ENCODE measurements at places on chromosomes 11 and 22. TPM values are rescaled to one million over a fixed set of nuclear protein-coding genes. Genes with fewer than 3 reads are reported as not detected.

OR2AG1 gene
- not detected for total RNA-seq

PGM2L1 gene
- 21.5 TPM for total RNA-seq

P2RX3 gene
- total RNA-seq, result 0.23 TPM

EIF3D gene
- 220 TPM for total RNA-seq

SGSM1 gene
- total RNA-seq, result 0.79 TPM

PTGDR2 gene
- total RNA-seq, result not detected

C11orf68 gene
- total RNA-seq, result 45.2 TPM

OR52E5 gene
- total RNA-seq, result not detected

MS4A15 gene
- total RNA-seq, result not detected

AIFM3 gene
- total RNA-seq, result 3.5 TPM

FAM227A gene
- 1.0 TPM for total RNA-seq

PNPLA3 gene
- 0.97 TPM for total RNA-seq

NXPE1 gene
- not detected for total RNA-seq

IGSF9B gene
- total RNA-seq, result 3.1 TPM

MUC5AC gene
- 1.8 TPM for total RNA-seq

MAPK8IP1 gene
- 6.0 TPM for total RNA-seq

IL10RA gene
- not detected for total RNA-seq

ALDH3B1 gene
- total RNA-seq, result 126 TPM

OR8A1 gene
- not detected for total RNA-seq

FAM181B gene
- total RNA-seq, result not detected

OVCH2 gene
- not detected for total RNA-seq

NUDT8 gene
- total RNA-seq, result 12.1 TPM

PSMD13 gene
- 158 TPM for total RNA-seq

CYB5R2 gene
- total RNA-seq, result 4.8 TPM

MS4A6A gene
- total RNA-seq, result not detected

MMP12 gene
- 0.06 TPM for total RNA-seq

TSPAN32 gene
- total RNA-seq, result not detected

APOBEC3B gene
- 28.4 TPM for total RNA-seq

FOLR2 gene
- not detected for total RNA-seq

HEPHL1 gene
- total RNA-seq, result not detected

OR4A16 gene
- total RNA-seq, result not detected

SPDYC gene
- not detected for total RNA-seq

MYO7A gene
- total RNA-seq, result 1.3 TPM

ANO5 gene
- 2.2 TPM for total RNA-seq

CDC45 gene
- total RNA-seq, result 24.5 TPM

OR52N1 gene
- not detected for total RNA-seq

RTN3 gene
- total RNA-seq, result 103 TPM

FREY1 gene
- total RNA-seq, result 0.59 TPM

GAS2 gene
- 0.75 TPM for total RNA-seq

ESAM gene
- 10.4 TPM for total RNA-seq

IGF2 gene
- 2.9 TPM for total RNA-seq

MUC15 gene
- not detected for total RNA-seq

CNIH2 gene
- total RNA-seq, result 2.6 TPM

RGL4 gene
- not detected for total RNA-seq

NLRP14 gene
- total RNA-seq, result not detected

PKDREJ gene
- total RNA-seq, result not detected

NUP50 gene
- total RNA-seq, result 25.5 TPM

ZBED4 gene
- total RNA-seq, result 11.2 TPM

SERHL2 gene
- not detected for total RNA-seq

Data from A549 treated with Hydrocortisone at 1 μM for 4 hours (cell line).